ENCODE measurements at places on chromosomes 7 and 10. TPM values are rescaled to one million over a fixed set of nuclear protein-coding genes. Genes with fewer than 3 reads are reported as not detected.

- DNase-seq = no peak
- H3K4me3 ChIP-seq = no peak overlapping the region
- H3K4me1 ChIP-seq = no peaks in the 10 kb centered on the region
- H3K27me3 ChIP-seq = peaks cover 5% of the 10 kb centered on the region
These were observed 184.7 kb downstream of the PLPP4 start for GRCh38 chr10:120641695-120642094.

DNA sequence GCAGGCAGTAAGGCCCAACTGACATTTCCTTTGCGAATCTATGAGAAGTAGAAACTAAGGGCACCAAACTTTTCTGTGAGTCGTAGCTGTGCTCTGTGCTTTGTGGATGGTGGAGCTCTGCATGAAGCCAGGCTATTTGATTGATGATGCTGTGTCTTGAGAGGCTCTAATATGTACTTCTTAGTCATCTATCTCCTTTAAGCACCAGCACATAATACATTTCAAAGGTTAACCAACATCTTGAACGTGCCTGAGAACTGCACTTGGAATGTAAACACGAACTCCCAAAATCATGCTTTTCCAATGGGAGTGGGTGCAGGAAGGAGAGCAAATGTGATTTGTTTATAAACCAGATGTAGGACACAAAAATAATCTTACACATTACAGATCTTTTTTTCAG is 411.6 kb downstream of the PARD3 start:
- H3K27ac ChIP-seq = no peak overlapping the region
- H3K27me3 ChIP-seq = no peaks in the 10 kb centered on the region
- 0 out of 3 replicates have a peak, but pooled peaks cover 4% of the 10 kb centered on the region for H3K36me3 ChIP-seq
- H3K4me3 ChIP-seq = no peak overlapping the region

GRCh38 chr10:130160775-130161174 is 24.6 kb downstream of the GLRX3 start:
- H3K4me1 ChIP-seq = no peaks in the 10 kb centered on the region
- no peak overlapping the region for H3K4me3 ChIP-seq
- H3K27ac ChIP-seq = no peak overlapping the region
- DNase-seq = no peak
- H3K27me3 ChIP-seq = no peaks in the 10 kb centered on the region

- H3K27me3 ChIP-seq = peaks cover 62% of the 10 kb centered on the region
- no peak overlapping the region for H3K4me3 ChIP-seq
- H3K36me3 ChIP-seq = no peaks in the 10 kb centered on the region
- H3K4me1 ChIP-seq = no peaks in the 10 kb centered on the region
- DNase-seq = no peak
These were observed 42.2 kb upstream of the OPALIN start for GRCh38 chr10:96401036-96401435.

GRCh38 chr7:30594540-30595435 is at the start of gene GARS1:
Gene GARS1, plus strand, starts transcription at chr7:30594878. Its CDS starts 44 bp downstream, at chr7:30594922.
- no peaks in the 10 kb centered on the region for H3K27me3 ChIP-seq
- H3K27ac ChIP-seq = peak within 1 kb of the TSS; percentile 95
- H3K4me1 ChIP-seq = peaks cover 36% of the 10 kb centered on the region

DNA sequence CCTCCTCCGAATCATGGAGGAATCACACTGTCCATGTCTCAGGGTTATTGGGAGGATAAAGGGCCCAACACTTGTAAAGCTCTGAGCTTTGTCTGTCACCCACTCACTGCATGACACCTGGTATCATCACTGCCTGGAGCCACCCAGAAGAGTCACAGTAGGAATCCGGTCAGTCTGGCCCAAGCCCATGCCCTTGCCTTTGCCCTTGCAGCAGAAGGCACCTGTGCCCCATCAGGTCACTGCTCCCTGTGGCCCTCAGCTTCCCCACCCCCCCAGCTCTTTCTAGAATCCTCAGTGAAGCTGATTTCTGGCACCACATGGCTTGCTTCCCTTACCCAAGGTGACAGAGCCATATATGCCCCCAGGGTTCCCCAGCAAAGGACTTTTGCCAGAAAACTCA is 14.4 kb downstream of the LDB3 start:
- H3K27ac ChIP-seq = no peak overlapping the region
- H3K36me3 ChIP-seq = no peaks in the 10 kb centered on the region
- H3K4me3 ChIP-seq = no peak overlapping the region
- no peak for DNase-seq

DNA sequence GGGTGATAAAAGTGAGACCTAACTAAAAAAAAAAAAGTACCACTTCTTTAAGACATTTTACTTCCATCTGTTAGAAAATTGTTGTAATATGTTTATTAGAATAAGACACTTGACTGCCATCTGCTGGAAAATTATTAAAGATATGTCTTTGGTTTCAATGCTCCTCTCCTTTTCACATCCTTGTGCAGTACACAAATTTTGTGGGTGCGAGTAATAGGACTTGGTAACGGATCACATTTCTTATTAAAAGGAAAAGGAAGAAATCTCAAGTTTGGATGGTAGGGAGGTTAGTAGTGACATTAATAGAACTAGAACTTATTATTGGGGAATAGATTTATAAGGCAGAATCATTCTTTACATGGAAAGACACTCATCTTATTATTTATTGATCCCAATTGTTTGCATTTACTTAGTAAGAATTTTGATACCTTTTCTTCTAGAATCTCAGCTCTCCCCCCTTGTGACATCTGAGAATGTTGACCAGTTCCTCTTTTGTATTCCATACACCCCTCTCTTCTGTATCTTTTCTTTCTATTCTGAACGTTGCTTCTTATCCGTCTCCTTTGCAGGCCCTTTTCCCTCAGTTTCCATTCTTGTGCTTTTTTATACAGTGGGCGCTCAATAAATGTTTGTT is 43.0 kb upstream of the RPA3 start:
- H3K27me3 ChIP-seq = no peaks in the 10 kb centered on the region
- no peak overlapping the region for H3K4me3 ChIP-seq
- H3K4me1 ChIP-seq = peaks cover 11% of the 10 kb centered on the region
- DNase-seq = peak; percentile 48
- H3K27ac ChIP-seq = no peak overlapping the region

GRCh38 chr7:120645966-120646365 is 212.0 kb downstream of the TSPAN12 start:
- no peaks in the 10 kb centered on the region for H3K27me3 ChIP-seq
- no peak overlapping the region for H3K27ac ChIP-seq
- no peak for DNase-seq
- H3K36me3 ChIP-seq = no peaks in the 10 kb centered on the region

- no peak overlapping the region for H3K27ac ChIP-seq
- no peak for DNase-seq
- H3K27me3 ChIP-seq = no peaks in the 10 kb centered on the region
- H3K36me3 ChIP-seq = no peaks in the 10 kb centered on the region
- no peak overlapping the region for H3K4me3 ChIP-seq
These were observed 980.1 kb downstream of the KCNMA1 start for GRCh38 chr10:76657337-76658012.

The ZNF655 gene
- total RNA-seq = 54.8 TPM

The VAX1 gene
- total RNA-seq = not detected

The APBB1IP gene
- total RNA-seq = not detected

The FKBP6 gene
- 0.13 TPM for total RNA-seq

The NDUFB2 gene
- 221 TPM for total RNA-seq

Measured in HepG2 (cell line).